ENCODE measurements at places on chromosomes 2 and 18.
A peak's percentile ranks its signal among the peaks of the same experiment; 100 is the strongest.

GRCh38 chr2:192043216-192043870, 151.4 kb downstream of the TMEFF2 start:
- no peak for DNase-seq

DNA sequence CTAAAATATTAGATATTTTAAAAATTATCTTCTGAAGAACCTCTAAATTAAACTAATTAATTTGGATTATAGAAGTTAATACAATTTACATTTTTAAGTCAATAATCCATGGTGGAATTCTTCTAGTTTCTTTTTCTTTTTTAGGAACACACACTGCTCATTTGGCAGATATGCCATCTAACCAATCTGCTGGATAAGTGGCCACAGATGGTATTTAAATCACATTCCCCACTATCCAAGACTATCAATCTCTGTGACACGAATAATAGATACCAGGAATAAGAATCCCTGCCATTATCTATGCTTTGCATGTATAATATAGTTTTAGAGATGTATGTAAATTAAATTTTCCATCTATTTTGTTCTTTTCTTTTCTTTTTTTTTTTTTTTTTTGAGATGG, 58.5 kb downstream of the CABYR start:
- DNase-seq, result no peak

GRCh38 chr2:239894276-239894675, 130.9 kb downstream of the NDUFA10 start:
- DNase-seq, result no peak

DNA sequence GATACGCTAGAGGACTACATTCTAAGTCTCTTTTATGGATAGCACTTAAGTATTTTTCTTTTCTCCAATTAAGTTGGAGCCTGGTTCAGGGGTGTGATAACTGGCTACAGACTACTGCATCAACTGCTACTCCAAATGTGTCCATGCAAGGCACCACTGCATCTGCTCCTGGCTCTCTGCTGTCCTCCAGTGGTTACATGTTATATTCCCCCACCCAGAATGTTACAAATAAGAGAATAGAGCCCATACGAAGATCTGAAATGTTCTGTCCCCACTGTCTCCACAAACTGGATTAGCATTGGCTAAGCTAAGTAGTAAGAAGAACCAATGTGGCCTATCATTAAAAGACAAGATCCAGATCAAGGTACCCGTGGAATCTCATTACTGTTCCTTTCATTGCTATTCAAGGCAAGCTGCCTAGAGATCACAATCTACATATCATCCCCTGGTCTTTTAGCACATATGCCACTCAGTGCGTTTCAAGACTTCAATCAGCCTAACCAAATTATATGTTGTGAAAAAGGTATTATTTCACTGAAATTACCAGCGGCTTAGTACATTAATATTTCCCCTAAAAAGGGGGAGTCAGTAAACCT, 308.3 kb upstream of the SLC8A1 start:
- DNase-seq, result peak; percentile 42

- no peak for DNase-seq
Measured at GRCh38 chr2:103448495-103448894, 686.7 kb downstream of the TMEM182 start.

DNA sequence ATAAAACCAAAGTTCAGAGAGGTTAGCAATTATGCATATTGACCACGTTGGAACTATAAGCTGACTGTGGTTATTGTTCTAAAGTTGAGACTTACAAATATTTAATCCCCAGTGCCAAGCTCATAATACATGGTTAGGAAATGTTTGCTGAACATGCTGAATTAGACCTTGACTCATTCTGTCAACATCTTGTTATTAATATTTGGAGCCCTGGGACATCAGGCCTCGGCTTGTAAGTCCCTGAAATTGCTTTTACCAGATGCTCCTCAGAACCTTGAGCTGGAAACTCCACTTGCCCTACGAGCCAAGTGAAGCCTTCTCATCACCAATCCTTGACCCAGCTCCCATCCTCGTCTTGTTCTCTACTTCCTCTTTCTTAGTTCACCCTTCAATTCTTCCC, 21.2 kb downstream of the DYNAP start:
- DNase-seq, result no peak

- no peak for DNase-seq
Measured at GRCh38 chr18:66126266-66126665, 375.5 kb downstream of the CDH7 start.

DNA sequence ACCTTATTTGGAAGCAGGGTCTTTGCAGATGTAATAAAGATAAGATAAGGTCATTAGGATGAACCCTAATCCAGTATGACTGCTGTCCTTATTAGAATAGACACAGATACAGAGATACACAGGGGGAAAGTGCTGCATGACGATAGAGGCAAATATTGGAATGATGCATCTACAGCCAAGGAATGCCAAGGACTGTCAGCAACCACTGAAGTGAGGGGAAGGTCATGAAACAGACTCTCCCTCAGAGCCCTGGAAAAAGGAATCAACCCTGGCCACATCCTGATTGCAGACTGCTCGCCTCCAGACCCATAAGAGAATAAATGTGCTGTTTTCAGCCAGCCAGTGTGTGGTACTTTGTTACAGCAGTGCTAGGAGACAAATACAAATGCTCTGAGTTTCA, 14.8 kb downstream of the TMEM237 start:
- no peak for DNase-seq

DNA sequence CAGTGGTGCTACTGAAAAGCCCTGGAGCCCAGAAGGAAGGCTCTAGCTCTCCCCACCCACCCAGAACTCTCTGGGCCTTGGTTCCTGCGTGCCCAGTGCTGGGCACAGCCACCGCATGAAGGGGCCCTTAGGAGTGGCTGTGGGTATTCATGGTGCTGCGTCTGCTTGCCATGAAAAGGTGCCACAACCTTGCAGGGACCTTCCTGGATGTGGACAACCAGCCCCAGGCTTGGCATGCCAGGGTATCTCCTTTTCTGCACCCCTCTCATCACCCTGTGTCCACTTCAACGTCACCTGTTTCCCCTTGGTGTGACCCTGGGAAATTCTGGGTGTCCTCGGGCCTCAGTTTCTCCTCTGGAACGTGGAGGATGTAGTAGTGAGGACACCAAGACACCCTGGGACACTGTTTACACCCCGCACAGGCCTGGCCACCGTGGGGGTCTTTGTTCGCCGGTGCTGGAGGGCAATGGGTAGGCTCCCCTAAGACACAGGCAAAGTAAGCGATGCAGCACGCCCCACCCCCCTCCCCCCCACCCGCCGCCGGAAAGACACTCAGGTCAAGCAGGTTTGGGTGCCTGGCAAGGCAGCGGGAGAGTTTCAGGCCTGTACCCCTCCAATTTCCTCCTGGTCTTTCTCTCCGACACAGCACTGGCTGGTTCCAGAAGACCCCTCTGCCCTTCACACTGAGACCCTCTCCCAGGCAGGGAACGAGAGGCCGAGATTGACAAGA, 34.8 kb upstream of the TAF1B start:
- no peak for DNase-seq

DNA sequence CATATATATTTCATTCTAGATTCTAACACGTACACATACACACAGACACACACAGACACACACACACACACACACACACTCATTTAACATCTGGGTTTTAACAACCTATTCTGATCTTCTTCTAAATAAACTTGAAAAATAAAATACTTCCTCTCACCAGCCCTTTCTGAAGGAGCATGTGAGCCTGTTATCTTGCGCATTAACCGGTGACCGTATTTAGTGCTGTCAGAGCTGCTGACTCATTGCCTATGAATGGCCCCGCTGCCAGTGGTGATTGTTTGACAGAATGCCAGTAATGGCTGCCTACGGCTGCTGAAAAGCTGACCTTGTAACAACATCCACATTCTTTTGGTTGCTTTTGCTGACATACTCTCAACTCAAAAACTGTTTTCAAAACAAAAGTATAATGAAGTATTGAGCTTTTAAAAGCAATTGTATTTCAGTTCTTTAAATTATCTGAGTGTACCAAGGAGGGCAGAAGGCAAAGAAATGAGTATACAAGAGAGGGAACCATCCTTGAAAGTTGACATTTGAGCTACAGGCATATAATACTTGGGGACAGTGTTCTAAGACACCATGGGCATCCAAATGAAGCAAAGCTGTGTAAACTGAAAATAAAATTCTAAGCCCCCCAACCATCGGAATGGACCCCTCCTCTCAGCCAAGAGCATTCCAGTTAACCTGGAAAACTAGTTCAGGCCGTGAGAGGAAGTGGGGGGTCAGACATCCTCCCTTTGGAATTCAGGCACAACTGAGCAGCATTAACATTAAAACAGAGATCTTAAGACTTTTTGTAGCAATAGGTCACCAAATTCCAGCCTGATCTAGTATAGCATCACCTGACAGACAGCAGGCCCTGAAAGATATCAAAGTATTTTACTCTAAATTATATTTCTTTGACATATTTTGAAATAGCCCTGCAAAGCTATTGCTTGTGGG, 50.2 kb upstream of the DTNA start:
- peak; percentile 57 for DNase-seq

DNA sequence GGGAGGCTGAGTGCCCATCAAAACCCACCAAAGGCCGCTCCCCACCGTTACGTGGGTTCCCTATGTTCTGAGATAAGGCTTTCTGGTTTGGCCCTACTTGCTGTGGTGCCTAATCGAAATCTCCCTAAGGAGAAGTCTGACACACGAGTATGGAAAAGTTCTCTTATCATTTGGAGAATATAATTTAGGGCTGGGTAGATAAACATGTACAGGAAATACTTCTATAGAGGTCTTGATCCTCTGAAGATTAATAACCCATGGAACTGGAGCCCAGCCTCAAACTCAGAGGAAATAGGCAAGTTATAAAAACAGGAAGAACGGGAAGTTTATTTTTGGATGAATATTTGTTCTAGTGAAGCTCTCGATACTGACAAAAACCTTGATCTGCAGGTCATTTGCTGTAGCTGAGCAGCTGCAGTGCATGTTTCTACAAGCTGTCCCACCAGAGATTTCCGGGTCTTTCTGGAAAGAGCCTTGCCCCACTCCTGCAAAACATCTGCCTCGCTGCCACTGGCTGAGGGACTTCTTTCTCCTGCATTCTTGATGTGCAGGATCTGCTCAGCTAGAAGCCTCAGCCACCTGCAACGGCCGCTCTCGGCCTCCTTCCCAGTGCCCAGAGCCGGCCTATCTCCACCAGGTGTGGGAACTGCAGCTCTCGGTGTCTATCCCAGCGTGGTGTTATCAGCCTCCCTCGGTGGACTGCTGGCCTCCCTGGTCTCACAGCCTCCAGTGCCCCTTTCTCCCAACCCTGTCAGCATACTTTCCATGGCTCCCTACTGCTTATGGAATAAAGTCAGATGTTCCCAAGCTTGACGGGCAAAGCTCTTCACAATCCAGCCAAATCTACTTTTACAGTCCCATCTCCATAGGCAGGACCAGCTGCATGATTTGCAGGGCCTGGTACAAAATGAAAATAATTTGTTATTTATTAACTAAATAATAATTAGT, 48.6 kb downstream of the SPRED2 start:
- DNase-seq, result no peak

DNA sequence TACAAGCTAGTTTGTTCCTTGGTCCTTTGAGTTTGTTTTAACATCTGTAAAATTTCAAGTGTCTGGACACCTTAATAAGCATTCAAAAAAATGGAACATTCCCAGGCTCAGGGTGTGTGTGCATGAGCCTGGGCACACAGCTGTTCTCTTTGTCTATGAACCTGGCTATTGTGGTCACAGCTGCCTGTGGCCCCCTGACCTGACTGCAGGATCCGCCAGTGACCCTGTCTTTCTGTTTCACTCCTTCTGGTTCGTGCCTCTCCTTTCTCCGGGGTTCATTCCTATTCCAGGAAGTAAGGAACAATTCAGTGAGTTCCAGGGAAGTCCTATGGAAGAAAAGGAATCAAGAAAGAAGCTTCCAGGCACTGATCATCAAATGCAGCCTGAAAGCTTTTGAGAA, 35.6 kb downstream of the VWA3B start:
- no peak for DNase-seq

DNA sequence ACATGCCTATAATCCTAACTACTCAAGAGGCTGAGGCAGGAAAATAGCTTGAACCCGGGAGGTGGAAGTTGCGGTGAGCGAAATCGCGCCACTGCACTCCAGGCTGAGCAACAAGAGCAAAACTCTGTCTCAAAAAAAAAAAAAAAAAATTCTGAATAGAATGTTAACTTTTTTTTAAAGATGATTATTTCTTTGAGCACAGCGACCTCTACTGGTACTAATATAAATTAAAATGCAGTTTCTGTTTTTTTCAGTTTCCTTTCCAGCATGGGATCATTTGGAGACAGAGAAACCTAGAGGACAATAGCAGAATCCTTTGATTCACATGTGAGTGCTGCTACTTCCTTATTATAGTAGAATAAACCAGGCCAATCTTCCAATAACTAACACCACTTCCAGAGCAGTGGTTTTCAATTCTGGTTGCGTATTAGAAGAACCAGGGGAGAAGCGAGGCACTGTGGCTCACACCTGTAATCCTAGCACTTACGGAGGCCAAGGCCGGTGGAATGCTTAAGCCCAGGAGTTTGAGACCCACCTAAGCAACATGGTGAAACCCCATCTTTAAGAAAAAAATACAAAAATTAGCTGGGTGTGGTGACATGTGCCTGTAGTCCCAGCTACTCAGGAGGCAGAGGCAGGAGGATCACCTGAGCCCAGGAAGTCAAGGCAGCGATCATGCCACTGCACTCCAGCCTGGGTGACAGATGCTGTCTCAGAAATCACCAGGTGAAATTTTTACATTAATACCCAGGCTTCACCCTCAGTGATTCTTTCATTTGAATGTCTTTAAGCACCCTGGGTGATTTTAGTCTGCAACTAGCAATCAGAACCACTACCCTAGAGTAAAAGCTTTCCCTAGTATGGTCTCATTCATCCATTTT, 10.1 kb downstream of the SRSF7 start:
- no peak for DNase-seq

DNA sequence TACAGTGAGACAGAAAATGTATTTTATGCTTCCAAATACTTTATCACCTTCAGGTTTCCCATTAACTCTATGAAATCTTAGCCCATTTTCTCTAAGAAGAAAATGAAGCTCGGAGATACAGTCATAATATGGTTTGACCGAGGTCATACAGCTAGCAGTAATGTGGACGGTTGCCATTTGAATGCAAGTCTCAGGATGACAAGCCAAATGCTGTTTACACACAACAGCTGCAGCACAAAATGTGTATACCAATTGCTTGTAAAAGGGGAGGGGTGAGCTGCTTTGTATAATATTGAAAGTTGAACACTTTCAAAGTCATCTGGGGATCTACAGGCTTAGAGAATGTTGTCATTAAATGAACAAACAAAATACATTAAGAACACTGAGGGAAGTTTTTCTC, 93.8 kb upstream of the FSIP2 start:
- no peak for DNase-seq

DNA sequence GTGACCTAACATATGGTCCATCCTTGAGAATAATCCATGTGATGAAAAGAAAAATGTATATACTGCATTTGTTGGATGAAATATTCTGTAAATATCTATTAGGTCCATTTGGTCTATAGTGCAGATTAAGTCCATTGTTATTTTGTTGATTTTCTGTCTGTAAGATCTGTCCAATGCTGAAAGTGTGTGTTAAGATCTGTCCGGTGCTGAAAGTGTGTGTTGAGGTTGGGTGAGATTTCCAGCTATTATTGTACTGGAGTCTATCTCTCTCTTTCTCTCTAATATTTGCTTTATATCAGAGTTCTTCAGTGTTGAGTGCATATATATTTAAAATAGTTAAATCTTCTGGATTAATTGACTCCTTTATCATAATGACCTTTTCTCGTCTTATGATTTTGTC, 828.8 kb upstream of the CRIM1 start:
- DNase-seq, result no peak

- no peak for DNase-seq
Measured at GRCh38 chr18:75053028-75053629, 155.8 kb downstream of the PTGR3 start.

All from NCI-H1436 (cell line).